ENCODE measurements at places on chromosomes 7 and 10.

DNA sequence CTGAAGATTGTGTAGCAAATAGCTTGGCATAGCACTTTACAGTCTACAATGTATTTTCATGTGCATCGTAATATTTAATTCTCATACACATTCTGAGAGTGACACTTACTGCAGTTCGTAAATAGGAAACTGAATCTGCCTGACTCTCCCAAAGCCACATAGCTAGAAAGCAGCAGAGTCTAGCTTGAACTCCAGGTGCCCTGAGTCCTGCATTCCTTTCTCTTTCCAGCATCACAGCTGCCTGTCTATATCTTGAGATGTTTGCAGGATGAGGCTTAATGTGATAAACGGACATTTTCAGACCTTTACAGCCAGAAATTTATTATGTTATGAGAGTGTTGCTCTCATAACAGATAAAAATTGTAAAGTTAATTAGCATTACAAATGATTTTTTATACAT is 132.9 kb upstream of the PLXDC2 start:
- DNase-seq, result no peak

DNA sequence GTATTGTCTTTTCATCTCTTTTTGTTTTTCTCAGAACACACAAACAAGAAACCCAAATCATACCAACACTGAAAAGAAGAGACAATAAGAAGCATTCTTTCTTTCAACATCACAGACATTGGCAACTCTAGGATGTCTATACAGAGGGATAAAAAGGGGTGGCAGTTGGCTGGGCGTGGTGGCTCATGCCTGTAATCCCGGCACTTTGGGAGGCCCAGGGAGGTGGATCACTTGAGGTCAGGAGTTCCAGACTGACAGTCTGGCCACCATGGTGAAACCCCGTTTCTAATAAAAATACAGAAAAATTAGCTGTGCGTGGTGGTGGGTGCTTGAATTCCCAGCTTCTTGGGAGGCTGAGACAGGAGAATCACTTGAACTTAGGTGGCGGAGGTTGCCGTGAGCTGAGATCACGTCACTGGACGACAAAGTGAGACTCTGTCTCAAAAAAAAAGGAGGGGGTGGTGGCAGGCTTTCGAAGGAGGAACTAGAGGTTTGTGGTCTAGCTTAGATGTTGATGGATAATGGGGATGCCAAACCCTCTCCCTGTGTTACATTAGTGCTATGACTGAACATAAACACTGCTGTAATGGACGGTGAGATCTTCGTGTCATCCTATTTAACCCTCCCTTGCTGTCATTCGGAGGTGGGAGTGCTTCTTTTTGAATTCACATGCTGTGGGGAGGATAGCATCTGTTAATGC is 9.4 kb downstream of the CNNM2 start:
- DNase-seq, result no peak

GRCh38 chr10:17220652-17221100 is 7.4 kb upstream of the VIM start:
- DNase-seq, result no peak

GRCh38 chr10:52477305-52477704 is 163.2 kb downstream of the DKK1 start:
- DNase-seq, result no peak

GRCh38 chr10:20608503-20608902 is 288.6 kb downstream of the NEBL start:
- DNase-seq, result no peak

DNA sequence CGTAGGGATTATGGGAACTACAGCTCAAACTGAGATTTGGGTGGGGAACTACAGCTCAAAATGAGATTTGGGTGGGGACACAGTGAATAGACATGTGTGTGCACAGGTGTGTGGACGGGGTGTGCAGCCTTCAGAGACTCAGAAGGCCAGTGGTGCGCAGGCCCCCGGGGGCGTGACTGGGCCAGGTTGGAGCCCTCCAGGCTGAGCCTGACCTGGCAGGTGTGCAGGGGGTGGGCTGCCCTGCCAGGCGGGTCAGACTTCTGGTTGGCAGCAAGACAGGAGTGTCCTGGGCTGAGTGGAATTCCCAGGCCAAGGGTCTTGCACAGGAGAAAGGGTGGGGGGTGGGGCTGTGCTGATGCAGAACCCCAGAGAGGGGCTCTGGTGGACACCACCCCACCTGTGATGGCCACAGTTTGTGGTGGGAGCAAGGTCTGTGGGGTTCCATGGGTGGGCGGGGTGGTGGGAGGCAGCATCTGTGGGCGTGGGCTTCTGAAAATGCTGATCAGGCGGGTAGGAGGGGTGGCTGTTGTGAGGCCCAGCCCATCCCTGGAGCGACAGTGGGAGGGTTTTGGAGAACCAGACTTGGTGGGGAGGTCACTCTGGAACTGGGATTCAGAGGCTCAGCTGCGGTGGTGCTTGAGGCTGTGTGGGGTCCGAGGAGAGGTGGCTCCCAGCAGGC is 29.3 kb upstream of the PSMG3 start:
- DNase-seq, result no peak

DNA sequence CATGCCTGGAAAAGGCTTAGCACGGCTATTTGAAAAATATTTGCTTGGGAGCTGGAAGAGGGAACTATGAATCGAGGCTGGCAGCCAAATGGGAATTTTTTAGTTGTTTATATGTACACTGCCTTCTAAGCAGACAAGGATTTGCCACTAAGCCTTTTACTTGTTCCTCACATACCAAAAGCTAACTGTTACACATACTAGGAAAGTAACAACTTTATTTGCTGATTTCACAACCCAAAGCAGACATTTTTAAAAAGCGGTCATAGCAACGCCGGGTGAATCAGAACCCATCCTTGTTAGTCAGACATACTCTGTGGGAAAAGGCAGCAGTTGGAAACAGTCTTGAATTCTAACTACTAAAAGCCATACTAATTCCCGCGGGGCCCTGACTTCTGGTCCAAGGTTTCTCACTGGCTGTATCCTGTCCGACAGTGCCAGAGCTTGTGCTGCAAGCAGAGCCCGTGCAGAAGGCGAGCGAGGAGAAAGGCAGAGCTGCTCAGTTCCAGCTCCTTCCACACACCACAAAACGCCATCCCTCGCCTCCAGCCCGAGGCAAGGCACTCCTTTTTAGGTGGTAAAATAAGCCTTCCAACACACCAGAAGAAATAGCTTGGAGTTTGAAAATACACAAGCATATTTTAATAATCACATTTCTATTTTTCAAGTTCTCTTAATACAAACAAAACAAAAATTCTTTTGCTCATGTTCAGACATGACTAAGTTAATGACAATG is 89.2 kb downstream of the RNF216 start:
- no peak for DNase-seq

DNA sequence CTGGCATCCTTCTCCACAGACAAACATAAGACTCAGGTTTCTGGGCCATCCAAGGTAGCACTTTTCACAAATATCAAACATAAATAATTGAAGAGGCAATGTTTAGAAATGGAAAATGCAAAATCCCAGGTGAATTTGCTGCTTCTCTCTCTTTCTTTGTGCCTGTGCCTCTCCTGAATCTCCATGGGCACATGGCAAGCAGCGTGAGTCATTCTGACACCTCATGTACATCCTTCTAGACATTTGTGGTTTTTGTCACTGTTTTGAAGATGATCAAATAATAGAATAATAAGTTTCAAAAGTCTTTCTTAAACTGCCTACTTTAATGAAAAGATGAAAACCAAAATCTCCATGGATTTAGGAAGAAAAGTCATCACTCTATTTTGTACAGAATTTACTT is 60.3 kb upstream of the RAB11FIP2 start:
- DNase-seq, result no peak

DNA sequence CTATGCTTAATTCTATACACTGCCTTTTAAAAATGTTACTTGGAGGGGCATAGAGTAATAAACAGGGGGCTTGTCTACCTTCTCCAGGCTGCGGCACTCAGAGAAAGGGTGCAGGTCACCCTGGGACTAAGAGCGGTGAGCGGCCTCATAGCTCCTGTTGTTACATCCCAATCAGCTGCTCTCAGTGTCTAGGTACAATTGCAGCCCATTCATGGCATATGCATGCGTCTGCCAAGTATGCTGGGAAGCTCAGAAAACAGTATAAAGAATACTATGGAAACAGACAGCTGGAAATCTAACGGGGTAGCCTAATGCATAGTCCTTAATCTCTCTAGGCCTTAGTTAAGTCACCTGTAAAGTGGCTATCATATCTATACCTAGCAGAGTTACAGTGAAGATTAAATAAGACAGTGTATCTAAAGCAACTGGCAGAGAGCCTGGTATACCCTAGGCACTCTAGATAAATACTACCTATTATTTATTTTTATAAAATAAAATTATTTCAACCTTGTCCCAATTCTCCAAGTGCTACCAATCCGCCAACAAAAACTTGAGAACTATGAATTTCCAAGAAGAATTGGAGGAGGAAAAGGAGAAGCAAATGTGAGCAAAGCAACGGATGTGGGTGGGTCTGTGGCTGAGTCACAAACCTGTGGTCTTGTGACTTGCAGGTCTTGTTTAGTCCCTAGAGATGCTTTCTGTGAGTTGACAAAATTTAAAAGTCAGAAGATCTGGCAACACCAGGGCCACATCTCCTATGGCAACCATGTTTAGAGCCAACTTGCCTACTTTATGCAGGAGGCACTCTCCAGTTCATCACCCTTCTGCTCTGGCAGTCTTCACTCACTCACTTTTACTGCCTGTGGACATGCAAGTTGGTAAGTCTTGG is 183.0 kb downstream of the RAPGEF5 start:
- no peak for DNase-seq

DNA sequence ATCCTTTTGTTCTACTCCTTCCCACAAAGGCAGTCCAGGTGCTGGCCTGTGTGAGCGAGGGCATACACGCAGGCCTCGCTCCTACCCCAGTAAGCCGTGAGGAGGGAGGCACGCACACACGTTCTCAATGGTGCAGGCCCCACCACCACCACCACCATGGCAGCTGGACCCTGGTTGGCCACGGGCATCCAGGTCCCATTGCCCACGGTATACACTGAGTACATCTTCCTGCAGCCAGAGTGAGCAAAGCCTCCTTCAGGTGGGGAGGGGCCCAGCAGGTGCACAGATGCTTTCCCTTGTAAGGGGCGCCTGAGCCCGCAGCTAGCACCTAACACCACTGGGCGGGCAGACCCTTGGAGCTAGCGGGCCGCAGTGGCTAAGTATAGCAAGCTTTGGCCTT is 373.3 kb upstream of the MKI67 start:
- DNase-seq, result no peak

DNA sequence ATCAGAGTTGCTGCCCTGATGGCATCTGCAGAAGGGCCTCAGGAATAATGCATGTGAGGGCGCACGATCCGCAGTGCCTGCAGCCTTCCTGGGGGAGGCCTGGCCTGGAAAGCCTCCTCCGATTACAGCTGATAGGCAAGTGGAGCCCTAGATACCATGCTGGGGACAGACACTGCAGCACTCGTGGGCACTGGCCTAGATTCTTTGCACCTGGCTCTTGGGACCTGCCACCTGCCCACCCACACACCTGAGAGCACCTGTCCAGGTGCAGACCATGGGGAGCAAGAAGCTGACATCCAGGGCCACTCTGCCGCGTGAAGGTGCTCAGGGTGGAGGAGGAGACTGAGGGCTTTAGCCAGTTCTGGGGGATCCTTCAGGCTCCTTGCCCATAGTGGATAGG is 14.8 kb downstream of the YKT6 start:
- DNase-seq, result no peak

DNA sequence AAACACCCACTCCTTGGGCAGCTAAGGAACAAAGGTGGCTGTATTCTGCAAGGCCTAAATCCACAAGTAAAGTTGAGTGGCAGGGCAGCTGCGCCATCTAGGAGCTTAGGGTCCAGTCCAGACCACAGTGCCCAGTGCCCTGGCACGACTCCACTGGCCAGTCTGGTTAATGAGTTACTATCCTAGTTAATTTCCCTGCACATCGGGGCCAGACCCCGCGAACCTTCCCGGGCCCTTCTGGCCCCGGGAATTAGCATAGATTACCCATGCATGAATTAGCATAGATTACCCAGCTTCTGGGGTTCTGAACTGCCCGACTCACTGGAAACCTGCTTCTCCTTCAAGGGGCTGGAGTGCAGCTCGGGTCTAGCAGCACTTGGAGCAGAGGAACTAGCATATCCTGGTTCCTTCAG is 3.2 kb upstream of the EMX2 start:
- DNase-seq, result no peak

DNA sequence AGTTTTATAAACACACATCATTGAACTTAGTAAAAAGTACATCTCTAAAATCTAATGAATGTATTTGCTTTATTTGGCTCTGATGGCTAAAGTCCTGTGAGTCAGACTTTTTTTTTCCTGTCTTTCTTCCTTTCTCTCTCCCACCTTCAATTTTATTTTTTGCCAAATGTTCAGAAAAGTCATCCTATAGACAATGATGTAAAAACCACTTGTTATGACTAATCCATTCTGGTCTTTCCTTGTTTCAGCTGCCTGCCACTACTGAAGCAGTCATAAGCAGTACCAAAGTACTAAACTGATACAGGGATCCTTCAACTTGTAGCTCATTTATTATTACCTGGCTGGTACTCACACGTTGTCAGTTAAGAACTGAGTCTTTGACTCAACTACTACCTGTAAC is 23.9 kb downstream of the HECTD2 start:
- DNase-seq, result no peak

- DNase-seq, result no peak
These were observed 415.3 kb upstream of the NRP1 start for GRCh38 chr10:33749790-33750189.

GRCh38 chr7:108330227-108330626 is 126.0 kb downstream of the NRCAM start:
- no peak for DNase-seq

- no peak for DNase-seq
These were observed 652.6 kb downstream of the SORCS1 start for GRCh38 chr10:106511917-106512316.

DNA sequence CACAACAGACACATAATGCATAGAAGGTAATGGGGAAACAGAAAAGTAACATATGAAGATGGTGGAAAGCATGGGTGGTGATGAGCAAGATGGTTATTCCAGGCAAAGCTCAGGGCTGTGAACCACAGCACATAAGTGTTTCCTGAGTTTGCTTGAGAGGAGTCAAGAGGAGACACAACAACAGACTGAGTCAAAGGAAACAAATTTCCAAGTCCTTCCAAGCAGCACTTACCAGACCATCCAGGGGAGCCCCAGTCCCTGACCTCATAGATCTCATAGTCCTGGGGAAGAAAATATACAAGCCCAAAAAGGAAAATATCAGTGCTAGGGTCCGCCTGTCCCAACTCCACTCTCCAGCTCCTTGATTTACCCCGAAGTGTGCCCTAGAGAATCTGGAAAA is 216.6 kb upstream of the FZD1 start:
- DNase-seq, result no peak

- no peak for DNase-seq
These were observed 563.3 kb downstream of the GATA3 start for GRCh38 chr10:8617792-8618191.

DNA sequence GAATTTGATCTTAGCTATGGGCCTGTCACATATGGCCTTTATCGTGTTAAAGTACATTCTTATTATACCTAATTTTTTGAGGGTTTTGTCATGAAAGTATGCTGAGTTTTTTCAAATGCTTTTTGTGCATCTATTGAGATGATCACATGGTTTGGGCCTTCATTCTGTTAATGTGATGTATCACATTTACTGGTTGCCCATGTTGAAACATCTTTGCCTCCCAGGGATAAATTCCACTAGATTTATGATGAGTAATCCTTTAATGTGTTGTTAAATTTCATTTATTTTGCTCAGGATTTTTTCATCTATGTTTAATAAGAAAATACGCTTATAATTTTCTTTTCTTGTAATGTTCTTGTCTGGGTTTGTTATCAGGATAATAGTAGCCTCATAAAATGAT is 442.0 kb downstream of the MDFIC start:
- DNase-seq, result no peak

Measured in stimulated activated CD8-positive, alpha-beta memory T cell treated with anti-CD3 and anti-CD28 coated beads, Interleukin-7, amount 100 ng/mL, for 1 hour (primary cell).